CMK (cell line): ENCODE measurements at places on chromosomes 3 and 15.

- DNase-seq, result no peak
Observed at GRCh38 chr3:73471986-73472787, 152.6 kb downstream of the PDZRN3 start.

GRCh38 chr3:157051591-157051990 lies 108.4 kb downstream of the CCNL1 start:
- no peak for DNase-seq

- DNase-seq, result no peak
Observed at GRCh38 chr3:18864933-18865731, 283.2 kb upstream of the KCNH8 start.

DNA sequence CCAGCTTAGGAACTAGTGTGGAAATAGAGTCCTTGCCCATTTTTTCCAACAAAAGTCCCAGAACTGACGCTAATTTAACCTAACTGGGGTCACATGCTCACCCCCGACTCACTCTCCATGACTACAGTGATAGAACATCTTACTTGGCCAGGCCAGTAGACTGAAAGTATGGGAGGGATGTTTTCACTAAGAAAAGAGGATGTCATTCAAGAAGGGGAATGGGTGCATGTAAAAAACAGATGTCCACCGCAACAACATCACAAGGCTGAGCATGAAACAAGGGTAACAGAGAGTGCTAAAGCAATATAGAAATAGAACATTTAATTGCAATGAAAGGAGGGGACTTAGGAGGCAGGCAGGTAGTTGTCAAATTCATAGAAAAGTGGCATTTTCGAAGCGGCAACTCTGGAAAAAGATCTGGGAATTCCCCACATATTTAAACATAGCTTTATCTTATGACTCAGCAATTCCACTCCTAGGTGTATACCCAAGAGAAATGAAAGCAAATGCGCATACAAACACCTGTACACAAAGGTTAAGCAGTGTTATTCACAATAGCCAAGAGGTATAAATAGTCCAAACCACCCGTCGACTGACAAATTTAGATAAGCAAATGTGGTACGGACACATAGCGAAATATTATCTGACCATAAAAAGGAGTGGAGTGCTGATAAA lies 41.1 kb upstream of the UBE2E2 start:
- no peak for DNase-seq

GRCh38 chr3:111774622-111775021 lies 84.4 kb upstream of the PHLDB2 start:
- no peak for DNase-seq

GRCh38 chr3:16140116-16140893 lies 34.2 kb upstream of the GALNT15 start:
- no peak for DNase-seq

DNA sequence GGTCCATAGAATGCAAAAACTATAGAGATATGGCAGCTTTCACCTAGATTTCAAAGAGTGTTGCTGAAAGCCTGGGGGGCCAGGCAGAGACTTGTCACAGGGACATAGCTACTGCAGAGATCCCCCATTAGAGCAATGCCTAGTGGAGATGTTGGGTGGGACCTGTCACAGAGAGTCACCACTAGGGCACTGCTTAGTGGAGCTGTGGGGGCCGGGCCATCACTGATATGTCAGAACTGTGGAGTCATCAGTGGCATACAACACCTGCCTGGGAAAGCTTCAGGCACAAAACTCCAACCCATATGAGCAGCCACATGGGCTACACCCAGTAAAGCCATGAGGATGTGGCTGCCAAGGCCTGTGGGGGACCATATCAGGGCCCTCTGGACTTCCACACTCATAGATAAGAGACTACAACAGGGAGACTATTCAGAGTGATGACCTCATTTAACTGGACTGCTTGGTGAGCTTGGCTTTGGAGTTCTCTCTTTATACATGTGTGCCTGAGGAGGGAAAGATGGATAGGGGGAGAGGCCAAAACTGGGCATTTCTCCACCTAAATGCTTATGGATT lies 176.3 kb downstream of the ZNF621 start:
- no peak for DNase-seq

DNA sequence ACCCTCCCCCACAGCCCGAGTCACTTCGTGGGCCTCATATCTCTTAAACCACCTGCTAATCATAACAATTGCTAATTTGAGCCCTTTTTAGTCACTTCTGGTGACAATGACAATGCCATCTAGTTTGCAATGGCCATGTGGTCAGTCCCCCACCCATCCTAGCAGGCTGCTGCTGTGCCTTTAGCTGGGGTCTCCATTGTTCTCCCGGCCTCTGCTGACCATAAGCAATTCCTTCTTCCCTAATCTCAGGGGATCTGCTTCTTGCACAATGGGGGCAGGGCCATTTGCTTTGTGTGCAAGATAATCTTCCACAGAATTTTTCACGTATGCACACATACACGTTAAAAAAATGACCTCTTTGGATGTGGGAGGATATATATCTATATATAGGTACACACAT lies 406.1 kb upstream of the ONECUT1 start:
- DNase-seq, result no peak

DNA sequence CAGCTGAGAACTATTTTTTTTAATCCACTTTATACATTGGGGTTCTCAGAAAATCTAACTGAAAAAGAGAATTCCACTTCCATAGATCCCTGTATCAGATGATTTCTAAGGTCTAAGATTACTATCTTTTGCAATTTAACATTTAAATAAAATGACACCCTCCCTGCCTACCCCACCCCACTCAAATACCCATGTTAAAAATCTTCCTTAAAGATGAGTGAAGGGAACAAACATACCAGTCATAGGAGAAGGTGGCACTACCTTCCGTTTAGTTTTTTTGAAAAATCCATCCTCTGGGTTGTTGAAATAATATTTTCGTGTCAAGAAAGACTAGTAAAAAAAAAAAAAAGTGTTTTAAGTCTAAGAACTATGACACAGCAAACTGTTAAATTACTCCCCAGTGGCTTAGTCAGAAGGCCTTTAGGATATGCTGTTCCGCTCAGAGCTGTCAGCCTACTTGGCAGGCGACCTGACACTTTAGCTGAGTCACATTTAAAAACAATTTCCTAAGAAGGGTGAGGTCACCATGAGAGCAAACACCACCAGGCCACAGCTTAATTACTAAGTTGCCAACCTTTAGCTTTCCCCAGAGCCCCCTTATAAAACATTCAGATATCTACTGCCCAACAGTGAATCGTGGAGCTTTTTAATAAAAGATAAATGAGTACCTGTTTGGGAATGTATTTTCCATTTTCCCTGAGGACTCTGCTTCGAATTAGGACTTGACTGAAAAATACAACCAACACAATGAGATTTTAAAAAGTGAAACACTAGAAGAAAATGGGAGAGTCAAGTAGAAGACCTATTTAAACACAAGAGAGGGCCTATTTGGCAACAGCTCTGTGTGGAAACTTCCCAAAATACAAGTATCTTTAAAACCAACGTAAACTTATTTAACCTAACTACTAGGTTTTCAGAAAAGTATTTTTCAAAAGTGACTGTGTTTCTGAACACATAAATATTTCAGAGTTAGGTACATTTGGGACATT lies 9.6 kb downstream of the EMC3 start:
- DNase-seq, result peak; percentile 69

DNA sequence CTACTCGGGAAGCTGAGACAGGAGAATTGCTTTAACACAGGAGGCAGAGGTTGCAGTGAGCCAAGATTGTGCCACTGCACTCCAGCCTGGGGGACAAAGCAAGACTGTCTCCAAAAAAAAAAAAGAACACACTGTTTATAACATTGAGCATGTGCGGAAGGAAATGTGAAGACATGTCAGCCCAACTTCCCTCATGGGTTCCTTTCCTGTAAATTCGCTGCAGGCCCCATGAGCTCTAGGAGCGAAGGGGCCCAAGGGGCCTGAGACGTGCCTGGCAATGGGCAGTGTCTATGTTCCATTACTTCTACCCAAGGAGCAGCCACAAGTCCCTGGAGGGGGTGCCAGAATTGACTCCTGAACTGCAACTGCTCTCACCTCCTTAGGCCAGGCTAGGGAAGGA lies 3.2 kb downstream of the PFKFB4 start:
- no peak for DNase-seq

GRCh38 chr3:178671791-178672190 lies 135.6 kb downstream of the KCNMB2 start:
- no peak for DNase-seq
